Umbilical cord (tissue), 2 donors: ENCODE measurements at places on chromosomes 12 and 14. TPM values are rescaled to one million over a fixed set of nuclear protein-coding genes. Genes with fewer than 3 reads are reported as not detected.
A peak's percentile ranks its signal among the peaks of the same experiment; 100 is the strongest.

Gene TTC8
- total RNA-seq: 14.7 TPM

Gene OR4E2
- 8.4 TPM for total RNA-seq

Gene RFLNA
- 7.2 TPM for total RNA-seq

Gene SSPN
- total RNA-seq: 200 TPM

Gene TAS2R50
- 5.8 TPM for total RNA-seq

Gene TMEM132C
- 4.1 TPM for total RNA-seq

Gene CERS5
- 169 TPM for total RNA-seq

Gene WNT5B
- 101 TPM for total RNA-seq

Gene PSMA3
- 41.7 TPM for total RNA-seq

Gene DAAM1
- total RNA-seq: 77.3 TPM

DNA sequence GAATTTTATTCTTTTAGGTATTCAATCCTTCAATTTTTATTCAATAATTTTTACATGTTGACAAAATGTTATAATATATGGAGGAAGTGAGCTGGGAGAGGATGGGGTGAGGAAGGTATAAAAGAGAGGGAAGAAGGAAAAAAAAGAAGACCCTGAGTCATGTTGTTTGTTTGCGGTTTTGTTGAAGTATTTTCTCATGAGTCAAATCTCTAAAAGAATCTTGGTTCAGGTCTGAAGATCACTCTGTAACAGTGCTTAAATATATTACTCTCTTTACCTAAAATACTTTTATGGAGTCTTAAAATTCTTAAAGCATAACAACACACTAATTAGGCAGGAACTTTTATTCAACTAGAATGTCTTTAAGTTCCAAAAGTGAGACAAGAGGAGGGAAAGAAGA lies 489.6 kb upstream of the GARIN6 start:
- no peak for DNase-seq

DNA sequence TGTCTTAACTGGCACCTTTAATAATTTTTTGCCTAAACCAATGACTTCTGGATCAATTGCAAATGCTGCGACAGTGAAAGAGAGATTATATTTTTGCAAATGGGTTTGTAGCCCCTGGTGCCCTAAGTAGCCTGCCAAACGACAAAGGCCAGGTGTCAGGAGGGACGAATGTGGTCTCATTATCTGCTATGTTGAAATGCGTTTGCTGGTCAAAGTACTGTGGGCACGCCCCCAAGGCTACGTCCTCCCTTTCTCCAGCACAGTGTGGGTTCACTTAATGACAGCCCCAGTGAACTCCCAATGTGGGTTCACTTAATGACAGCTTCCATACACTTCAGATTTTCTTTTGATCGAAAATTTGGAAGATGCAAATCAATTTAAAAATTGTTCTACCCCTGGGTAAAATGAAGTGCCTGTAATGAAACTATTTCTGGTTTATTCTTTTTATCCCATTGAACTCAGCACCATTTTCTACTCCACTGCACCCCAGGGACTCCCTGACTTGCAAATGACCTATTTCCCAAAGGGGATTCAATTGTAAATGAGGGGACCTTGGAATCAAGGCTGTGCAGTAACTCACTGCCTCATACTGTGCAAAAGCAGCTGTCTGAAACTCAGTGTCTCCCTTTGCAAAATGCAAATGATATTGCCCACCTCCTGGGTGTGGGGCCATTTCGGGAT lies 1.4 kb downstream of the SERPINA11 start:
- no peak for DNase-seq

GRCh38 chr12:28949184-28949583 lies 199.9 kb upstream of the FAR2 start:
- DNase-seq: no peak

DNA sequence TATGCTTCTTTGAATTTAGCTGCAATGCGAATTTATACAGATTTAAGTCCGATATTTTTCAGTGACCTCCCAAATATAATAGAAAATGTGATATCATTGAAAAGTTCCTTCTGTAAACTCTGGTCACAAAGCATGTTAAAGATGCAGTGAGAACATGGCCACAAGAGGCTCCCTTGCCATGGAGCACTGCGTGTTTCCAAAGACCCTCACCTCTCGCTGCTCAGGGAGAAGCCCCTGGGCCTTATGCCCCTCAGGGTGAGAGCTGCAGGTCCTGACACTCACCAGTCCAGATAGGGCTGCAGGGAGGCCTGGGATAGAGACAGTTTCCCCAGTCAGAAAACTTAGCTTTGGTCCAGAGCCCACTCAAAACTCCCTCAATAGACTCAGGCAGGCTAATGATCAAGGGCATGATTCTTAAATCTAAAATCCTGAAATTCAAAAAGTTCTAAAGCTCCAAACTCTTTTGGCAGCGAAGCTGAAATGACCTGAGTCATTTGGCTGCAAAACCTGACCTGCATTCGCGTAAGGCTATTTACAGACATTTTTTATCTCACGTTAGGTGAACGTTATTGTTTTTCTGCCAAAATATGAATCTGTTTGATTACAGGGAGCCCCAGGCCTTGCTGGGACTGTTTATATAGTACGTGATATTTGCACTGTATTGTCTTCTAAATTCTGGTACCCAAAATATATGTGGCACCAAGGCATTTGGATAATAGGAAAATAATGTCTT lies 67.8 kb downstream of the CAPZA3 start:
- DNase-seq: no peak

DNA sequence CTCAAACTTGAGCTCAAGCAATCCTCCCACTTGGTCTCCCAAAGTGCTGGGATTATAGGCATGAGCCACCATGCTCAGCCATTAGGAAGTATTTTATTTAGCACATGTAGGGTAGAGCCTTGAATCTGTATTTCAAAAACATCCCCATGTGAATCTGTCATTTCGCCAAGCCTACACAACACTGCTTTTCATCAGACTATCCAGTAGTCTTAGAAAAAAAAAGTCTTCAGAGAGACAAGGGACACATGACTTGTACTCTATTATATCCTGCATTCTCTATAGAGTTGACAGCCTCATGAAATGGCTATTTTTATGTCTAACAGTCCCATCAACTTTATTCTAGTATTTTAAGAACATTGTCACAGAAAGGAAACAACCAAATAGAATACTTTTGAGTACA lies 35.4 kb downstream of the TM7SF3 start:
- no peak for DNase-seq

- no peak for DNase-seq
Measured at GRCh38 chr14:95300697-95301526, 18.8 kb downstream of the CLMN start.

- no peak for DNase-seq
Measured at GRCh38 chr12:95337146-95337545, 119.5 kb downstream of the VEZT start.

- DNase-seq: no peak
Measured at GRCh38 chr12:112574896-112575558, 156.3 kb downstream of the PTPN11 start.

DNA sequence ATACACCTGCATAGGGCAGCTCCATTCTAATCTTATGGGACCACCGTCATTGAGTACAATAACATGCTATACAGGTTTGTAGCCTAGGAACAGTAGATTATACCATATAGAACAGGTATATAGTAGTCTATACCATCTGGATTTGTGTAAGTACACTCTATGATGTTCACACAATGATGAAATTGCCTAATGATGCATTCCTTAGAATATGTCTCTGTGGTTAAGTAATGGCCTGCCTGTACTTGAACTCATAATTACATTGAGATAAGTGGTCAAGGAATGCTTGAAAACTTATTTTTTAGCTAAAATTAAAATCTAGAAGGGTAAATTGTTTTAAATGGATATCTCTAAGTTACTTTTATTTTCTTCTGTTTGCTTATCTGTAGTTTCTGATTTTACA lies 152.7 kb downstream of the SRGAP1 start:
- DNase-seq: no peak

DNA sequence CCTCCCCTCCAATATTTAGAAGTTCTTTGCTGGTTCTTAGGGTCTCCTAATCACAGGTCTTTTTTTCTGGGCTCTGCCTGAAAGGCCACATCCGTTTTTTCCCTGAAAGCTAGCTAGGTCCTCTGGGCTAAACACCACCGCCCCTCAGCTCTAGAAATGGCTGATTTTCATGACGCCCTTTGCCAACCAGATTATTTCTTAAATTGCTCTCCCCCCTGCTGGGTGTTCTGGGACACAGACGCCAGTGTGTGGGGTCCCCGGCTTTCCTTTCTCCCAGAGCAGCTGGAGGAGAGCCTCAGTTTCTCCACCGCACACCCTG lies 45.3 kb upstream of the ATP23 start:
- peak; percentile 70 for DNase-seq

GRCh38 chr12:85424581-85425348 lies 144.7 kb downstream of the ALX1 start:
- DNase-seq: peak; percentile 28

DNA sequence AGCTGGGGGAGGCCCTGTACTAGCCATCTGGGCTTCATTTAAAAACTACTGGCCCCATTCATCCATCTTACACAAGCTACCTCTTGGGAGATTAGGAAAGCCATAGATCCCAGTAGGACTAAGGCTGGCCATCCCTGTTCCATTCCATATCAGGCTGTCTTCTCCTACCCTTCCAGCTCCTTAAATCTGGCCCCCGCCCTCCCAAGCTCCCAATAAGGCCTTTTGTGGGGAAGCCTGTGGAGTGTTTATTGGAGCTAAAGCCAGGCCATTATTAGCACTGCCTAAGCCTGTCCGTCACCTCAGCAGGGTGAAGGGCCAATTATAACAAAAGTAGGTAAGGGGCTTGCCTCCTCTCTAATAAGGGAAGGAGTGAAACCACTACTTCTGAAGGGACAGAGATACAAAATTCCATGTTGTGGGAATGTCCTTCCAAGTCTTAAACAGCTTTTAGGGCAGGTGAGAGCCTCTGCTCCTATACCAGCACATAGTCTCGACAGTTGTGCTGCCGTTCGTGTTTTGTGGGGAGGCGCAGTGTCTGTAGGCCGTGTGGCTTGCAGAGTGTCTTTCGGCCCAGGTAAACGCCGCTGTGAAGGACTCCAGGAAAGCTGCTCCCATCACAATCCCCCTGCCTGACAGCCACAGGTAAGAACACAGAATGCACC lies 3.7 kb downstream of the MYL6 start:
- no peak for DNase-seq

GRCh38 chr12:15634010-15634683 lies 155.0 kb downstream of the EPS8 start:
- no peak for DNase-seq

- no peak for DNase-seq
Measured at GRCh38 chr14:24377126-24377525, 9.1 kb downstream of the NFATC4 start.

- DNase-seq: no peak
Measured at GRCh38 chr12:12210983-12211382, 55.9 kb downstream of the LRP6 start.

- no peak for DNase-seq
Measured at GRCh38 chr12:84730561-84731162, 181.9 kb downstream of the SLC6A15 start.

GRCh38 chr14:51041108-51041531 lies 53.8 kb downstream of the TRIM9 start:
- DNase-seq: no peak

GRCh38 chr12:104025771-104026170 lies 24.2 kb downstream of the GLT8D2 start:
- no peak for DNase-seq

- DNase-seq: no peak
Measured at GRCh38 chr12:69685810-69686209, 13.3 kb downstream of the BEST3 start.

- no peak for DNase-seq
Measured at GRCh38 chr12:126482238-126482889, 1417.1 kb downstream of the AACS start.

DNA sequence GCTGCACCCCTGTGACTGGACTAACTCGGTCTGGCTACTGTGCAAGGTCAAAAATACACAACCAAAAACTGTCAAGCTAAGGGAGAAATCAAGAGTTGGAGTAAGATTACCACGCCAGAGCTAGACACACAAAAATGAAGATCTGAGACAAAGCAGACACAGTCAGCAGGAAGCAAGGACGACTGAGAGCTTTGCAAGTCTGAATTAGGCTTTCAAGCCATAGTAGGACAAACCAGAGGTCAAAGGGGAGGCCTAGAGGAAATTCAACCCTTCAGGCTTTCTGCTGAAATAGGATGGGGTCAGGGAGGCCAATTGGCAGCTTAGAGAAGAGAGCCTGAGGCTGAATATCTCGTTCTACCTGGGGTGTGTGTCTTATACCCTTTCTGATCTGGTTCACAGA lies 117.3 kb downstream of the LLPH start:
- DNase-seq: peak; percentile 53

- peak; percentile 96 for DNase-seq
Measured at GRCh38 chr14:68245146-68246073, 425.8 kb downstream of the RAD51B start.

- no peak for DNase-seq
Measured at GRCh38 chr14:72665259-72665658, 228.6 kb downstream of the DPF3 start.
